CD8-positive, alpha-beta T cell (primary cell): ENCODE measurements at places on chromosomes 2 and 18.

- DNase-seq = no peak
Measured at GRCh38 chr18:36419188-36419899, 121.8 kb downstream of the FHOD3 start.

DNA sequence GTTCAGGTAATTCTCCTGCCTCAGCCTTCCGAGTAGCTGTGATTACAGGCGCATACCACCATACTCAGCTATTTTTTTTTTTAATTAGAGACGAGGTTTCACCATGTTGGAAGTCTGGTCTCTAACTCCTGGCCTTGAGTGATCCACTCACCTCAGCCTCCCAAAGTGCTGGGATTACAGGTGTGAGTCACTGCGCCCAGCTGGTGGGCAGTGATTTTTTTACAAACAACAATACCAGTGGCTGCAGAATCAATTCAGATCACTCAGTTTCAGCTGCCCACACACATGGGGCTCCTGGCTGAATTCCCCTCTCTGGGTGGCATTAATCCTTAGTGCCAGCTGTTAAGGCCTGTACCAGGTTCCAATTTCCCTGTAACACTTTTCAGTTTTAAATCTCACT lies 13.3 kb upstream of the CYRIA start:
- no peak for DNase-seq

DNA sequence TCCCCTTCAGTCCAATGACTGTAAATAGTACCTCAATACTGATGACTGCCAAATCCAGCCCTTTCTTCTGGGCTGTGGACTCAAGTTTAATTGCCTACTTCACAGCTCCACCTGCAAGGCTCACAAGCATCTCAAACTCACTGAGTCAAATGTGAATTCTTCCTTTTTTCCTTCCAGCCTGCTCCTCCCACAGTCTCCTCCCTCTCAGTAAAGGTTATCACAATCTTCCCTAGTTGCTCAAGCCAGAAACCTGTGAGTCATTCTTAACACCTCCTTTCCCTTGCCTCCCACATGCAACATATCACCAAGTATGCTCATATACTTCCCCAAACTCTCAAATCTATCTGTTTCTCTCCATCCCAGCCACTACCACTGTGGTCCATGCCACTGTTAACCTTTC lies 3.7 kb upstream of the MFSD6 start:
- DNase-seq = peak; percentile 31

DNA sequence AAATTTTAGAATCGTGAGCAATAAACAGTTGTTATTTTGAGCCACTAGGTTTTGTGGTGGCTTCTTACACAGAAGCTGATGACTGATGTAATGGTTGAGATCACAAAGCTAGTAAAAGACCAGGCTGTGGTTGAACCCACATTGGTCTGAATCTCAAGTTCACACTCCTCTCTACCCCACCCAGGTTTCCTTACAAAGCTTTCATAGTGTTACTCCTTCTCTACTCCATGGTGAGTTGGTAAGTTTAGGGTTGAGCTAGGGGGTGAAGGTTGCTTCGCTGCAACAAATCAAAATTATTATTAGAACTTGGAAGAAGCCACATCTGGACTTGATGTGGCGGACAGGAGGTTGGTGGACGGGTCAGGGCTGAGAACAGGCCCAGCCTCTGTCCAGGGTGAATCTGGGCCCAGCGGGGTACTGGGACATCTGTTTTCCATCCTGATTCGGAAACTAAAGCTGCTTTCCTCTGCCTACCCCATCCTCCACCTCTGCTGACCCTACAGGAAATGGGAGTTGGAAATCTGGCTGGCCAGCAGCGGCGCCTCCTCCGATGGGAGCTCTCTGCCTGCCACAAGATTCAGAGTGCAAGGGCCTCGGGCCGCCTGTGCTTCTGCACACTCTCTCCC lies 86.3 kb downstream of the ZFP36L2 start:
- peak; percentile 90 for DNase-seq

GRCh38 chr2:170201734-170202393 lies 23.9 kb downstream of the MYO3B start:
- DNase-seq = no peak

DNA sequence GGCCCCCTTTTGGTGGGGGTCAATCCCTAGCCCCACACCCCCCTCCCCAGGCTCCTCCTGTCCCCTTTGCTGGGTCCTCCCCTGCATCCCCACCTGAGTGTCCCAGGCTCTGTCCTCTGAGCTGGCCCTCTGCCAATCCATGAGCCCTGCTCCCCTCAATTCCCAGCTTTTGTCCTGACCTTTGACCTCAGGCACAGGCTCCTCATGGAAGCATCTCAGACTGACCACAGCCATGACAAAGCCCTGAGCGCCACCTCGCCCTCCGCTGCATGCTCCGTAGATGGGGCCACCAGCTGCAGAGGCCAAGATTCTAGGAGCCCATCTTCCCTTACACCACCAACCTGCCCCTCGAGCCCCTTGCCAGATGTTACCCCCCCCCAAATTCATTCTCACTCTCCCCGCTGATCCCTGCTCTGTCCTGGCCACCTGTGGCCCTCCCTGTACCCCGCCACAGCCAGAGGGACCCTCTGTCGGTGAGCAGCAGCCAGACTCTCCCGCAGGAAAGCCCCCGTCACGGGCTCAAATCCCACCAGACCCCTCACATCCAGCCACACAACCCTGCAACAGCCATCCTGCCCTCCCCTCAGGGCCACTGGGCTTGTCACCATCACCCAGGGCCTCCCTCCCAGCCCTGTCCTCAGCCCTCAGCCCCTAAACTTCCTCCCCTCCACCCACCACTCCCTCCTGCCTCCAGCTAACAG lies 206.0 kb downstream of the MGAT5 start:
- no peak for DNase-seq

- no peak for DNase-seq
Measured at GRCh38 chr2:106745468-106745867, 140.5 kb downstream of the ST6GAL2 start.

DNA sequence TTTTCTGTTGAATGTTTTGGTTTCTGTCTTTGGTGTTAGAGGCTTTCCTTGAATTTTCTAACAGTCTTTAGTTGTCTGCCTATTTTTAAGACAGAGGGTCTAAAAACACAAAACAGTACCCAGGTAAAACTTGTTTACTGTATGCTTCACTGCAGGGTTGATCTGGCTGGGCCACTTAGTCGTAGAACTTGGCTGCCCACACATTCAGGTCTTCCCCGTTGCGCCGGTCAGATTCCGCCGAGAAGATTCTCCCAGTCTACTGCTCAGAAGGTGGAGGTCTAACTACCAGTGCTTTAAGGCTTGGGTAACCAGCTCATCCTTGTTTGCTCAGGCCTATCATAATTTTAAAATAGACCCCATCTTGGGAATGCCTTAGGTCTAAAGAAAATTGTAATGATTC lies 24.6 kb upstream of the DNAH6 start:
- DNase-seq = no peak

- no peak for DNase-seq
Measured at GRCh38 chr2:198368089-198368488, 563.7 kb downstream of the PLCL1 start.

GRCh38 chr2:40105593-40105992 lies 326.5 kb upstream of the THUMPD2 start:
- DNase-seq = no peak

GRCh38 chr2:205722283-205722918 lies 40.1 kb downstream of the NRP2 start:
- no peak for DNase-seq

- no peak for DNase-seq
Measured at GRCh38 chr2:84641021-84641420, 124.7 kb downstream of the DNAH6 start.

- no peak for DNase-seq
Measured at GRCh38 chr2:16330012-16330411, 335.6 kb downstream of the CYRIA start.

GRCh38 chr18:79784071-79784913 lies 13.4 kb upstream of the KCNG2 start:
- DNase-seq = no peak

DNA sequence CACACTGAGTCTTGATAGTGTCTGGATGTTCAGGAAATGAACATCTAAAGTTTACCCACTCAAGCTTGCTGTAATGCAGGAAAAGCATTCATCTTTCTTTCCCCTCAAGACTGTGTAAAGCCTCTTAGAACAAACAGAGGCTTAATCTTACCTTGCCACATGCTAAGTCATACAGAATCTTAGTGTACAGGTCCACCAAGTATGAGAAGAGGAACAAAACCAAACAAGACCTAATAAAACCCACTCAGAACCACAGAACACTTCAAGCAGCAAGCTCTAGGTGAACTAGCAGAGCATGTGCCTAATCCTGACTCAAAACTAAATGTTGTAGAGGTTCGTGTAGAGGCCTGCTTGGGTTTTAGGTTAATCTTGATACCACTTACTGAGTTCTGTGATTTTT lies 97.6 kb downstream of the SPTBN1 start:
- DNase-seq = no peak

DNA sequence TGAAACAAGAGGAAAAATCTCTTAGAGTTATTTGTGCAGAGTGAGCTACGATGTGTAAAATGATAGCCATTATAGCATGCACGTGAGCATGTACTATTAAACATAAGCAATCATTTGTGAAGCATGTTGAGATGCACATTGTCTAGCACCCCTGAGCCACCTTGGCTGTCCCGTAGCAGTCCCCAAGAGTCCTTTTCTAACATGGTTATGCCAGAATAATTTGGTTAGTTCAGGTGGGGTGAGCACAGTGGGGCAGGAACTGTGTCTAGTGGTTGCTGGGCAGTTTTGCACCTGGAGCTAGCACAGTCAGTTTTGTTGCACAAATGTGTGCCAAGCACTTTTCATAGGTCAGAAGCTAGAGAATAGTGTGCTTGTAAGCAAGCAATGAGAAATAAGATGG lies 809.8 kb downstream of the RNF144A start:
- DNase-seq = no peak

GRCh38 chr2:182349268-182349667 lies 77.6 kb downstream of the PDE1A start:
- no peak for DNase-seq

- DNase-seq = no peak
Measured at GRCh38 chr18:10249270-10249669, 205.2 kb upstream of the APCDD1 start.

- DNase-seq = no peak
Measured at GRCh38 chr2:24365826-24366225, 5.5 kb upstream of the ITSN2 start.

- no peak for DNase-seq
Measured at GRCh38 chr18:21004726-21005125, 106.9 kb downstream of the ROCK1 start.

DNA sequence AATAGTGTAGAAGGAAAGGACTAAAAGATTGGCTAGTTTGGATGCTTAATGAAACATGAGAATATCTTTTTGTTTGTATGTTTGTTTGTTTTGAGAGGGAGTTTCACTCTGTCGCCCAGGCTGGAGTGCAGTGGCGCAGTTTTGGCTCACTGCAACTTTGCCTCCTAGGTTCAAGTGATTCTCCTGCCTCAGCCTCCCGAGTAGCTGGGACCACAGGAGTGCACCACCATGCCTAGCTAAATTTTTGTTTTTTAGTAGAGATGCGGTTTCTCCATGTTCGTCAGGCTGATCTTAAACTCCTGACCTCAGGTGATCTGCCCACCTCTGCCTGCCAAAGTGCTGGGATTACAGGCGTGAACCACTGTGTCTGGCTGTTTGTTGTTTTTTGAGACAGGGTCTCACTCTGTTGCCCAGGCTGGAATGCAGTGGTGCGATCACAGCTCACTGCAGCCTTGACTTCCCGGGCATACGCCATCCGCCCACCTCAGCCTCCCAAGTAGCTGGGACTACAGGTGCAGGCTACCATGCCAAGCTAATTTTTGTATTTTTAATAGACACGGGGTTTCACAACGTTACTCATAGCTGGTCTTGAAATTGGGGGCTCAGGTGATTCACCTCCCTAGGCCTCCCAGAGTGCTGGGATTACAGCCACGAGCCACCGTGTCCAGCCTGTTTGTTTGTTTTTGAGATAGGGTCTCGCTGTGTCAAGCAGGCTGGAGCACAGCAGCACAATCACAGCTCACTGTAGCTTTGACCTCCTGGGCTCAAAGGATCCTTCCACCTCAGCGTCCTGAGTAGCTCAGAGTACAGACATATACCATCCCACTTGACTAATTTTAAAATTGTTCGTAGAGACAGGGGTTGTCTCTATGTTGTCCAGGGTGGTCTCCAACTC lies 209.2 kb downstream of the MYCN start:
- no peak for DNase-seq

- DNase-seq = no peak
Measured at GRCh38 chr2:132896073-132896472, 226.1 kb upstream of the LYPD1 start.

DNA sequence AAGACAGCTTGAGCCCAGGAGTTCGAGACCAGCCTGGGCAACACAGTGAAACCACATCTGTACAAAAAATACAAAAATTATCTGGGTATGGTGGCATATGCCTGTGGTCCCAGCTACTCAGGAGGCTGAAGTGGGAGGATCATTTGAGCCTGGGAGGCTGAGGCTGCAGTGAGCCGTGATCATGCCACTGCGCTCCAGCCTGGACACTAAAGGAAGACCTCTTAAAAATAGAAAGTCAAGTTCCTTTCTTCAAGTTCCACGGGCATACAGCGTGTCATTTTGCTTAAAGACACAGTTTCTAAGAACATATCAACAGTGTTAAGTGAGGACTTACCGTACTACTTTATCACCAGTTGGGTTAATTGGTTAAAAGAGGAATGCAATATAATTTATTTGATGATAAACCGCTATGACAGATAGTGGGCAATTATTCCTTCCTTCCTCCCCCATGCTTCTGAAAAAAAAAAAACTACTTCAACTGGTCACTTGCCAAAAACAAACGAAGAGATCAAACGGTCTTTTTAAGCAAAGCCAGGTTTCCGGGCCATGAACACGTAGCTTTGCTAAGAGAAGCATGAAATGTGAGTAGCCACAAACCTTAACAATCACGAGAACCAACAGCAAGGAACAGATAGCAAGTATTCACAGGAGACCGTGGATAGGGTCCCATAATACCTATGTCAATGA lies 21.4 kb downstream of the AP1S3 start:
- DNase-seq = no peak

DNA sequence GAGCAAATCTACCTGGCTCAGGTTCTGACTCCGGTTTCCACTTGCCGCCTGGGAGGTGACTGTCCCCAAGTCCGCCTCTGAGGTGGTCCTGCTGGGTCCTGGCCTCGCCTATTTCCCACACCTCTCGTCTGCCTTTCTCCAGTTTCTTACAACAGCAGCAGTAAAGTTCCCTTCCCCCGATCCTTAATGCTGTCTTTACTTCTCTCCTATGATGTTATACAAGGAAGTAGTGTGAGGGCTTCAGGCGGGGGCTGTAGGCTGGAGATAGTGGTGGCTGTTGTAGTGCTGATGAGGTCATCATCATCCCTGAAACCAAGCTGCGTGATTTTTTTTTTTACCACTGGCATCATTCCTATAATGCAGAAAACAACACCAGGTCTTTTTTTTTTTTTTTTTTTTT lies 18.9 kb downstream of the TGIF1 start:
- no peak for DNase-seq
